Mesenteric fat pad (tissue), 1 donor: ENCODE measurements at places on chromosomes 3 and 15. TPM values are rescaled to one million over a fixed set of nuclear protein-coding genes. Genes with fewer than 3 reads are reported as not detected.

SNX22 gene
- 0.71 TPM for total RNA-seq

VWA5B2 gene
- total RNA-seq, result not detected

PLA2G4D gene
- total RNA-seq, result not detected

C3orf80 gene
- total RNA-seq, result 0.87 TPM

DNA sequence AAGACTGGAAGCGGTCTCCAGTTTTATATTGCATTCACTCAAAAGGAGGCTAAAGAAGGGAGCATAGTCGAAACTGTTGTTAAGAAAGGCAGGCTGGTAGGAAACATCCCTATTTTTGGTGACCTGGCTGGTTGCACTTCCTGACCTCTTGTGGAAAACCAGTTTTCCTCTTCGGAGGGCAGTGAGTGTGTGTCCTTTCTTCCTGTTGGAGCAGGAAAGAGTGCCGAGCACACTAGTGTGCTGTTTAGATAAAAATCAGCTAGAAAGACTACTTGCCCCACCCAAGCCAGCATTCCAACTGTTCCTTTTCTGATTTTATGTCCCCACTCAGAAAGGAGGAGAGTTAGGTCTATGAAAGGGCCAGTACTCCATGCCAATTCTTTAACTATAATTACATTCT is 65.1 kb upstream of the CCR4 start:
- DNase-seq, result no peak

DNA sequence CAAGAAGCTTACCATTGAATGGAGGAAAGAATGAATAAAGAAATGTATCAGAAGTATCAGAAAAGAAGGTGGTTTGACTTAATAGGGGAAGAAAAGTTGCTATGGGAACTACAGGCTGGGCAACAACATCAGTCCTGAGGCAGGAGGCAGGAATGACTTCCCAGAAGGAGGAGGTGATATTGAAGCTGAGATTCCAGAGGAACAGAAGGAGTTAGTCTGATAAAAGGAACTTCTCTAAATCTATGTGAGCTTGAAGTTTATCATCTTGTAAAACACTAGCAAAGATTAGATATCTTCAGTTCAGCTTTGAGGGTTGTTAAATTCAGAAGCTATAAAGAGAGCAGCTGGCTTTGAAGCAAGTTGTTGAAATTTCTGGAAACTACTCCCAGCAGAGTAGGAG is 213.3 kb upstream of the THRB start:
- no peak for DNase-seq

GRCh38 chr3:10783360-10784351 is 32.4 kb upstream of the SLC6A11 start:
- no peak for DNase-seq

- no peak for DNase-seq
These were observed 387.8 kb upstream of the THBS1 start for GRCh38 chr15:39192979-39193560.

GRCh38 chr3:189554868-189555557 is 76.2 kb upstream of the TP63 start:
- DNase-seq, result no peak

DNA sequence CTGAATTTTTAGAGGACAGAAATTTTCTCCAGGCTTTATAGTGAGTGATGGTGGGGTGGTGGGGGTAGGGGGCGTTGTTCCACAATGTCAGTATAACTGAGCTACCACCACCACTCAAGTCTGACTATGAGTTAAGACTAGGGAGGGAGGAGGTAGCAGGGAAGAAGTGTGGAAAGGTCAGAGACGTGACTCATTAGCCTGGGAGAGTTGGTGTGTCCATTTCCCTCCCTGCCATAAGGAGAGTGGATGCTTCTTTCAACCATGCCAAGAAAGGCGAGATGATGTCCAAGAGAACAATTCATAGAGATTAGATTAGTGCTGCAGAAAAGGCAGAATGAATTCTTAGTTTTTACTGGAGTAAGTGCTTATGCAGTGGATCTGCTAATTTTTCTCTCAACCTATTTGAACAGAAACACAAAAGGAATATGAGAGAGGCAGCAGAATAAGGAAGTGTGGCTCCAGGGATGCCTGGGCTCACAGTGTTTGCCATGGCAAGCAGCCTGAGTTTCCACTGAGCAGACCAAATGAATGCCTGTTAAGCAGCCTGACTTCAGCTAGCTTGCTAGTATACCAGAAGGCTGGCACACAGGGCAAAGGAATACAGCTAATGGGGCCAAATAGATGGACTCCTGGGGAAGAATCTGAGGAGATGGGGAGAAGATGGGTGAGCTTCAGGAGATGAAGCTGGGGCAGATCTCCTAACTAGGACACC is 708.9 kb downstream of the NTRK3 start:
- DNase-seq, result no peak

GRCh38 chr3:167700046-167700445 is 34.6 kb downstream of the PDCD10 start:
- no peak for DNase-seq

DNA sequence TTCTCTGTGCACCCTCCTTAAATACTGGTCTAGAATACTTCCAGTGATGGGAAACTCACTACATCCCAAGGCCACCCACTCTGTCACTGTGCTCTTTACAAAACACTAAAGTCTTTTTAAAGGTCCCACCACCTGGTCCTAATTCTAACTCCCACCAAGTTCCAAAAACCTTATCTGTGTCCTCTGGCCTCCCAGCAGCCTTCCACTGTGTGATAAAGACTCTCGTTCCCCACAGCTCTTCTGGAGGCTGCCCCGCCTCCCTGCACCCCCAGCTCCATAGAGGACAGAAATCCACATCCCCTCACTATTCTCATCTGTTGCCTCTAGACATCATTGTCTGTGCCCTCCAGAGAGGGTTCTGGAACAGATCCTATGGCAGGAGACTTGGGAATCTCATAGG is 276.4 kb downstream of the FAM43A start:
- DNase-seq, result no peak

- DNase-seq, result no peak
These were observed 341.3 kb upstream of the DPPA4 start for GRCh38 chr3:109678600-109678999.

GRCh38 chr15:27683121-27683520 is 416.0 kb downstream of the OCA2 start:
- DNase-seq, result no peak

DNA sequence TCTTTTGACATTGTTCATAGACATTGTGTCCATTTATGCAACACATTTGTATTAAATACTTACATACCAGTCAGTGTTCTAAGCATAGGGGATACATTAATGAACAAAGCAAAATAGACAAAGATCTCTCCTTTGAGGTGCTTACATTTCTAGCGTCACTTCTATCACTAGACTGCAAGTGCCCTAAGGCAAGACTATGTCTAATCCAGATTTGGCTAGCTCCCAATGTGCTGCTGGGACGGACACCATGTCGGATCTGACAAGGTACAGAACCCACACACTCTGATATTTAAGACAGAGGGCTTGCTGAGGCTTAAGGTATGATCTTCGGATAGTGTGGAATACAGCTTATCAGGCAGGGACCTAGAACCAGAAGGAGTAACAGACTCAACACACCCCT is 41.4 kb downstream of the MYLK start:
- DNase-seq, result no peak

DNA sequence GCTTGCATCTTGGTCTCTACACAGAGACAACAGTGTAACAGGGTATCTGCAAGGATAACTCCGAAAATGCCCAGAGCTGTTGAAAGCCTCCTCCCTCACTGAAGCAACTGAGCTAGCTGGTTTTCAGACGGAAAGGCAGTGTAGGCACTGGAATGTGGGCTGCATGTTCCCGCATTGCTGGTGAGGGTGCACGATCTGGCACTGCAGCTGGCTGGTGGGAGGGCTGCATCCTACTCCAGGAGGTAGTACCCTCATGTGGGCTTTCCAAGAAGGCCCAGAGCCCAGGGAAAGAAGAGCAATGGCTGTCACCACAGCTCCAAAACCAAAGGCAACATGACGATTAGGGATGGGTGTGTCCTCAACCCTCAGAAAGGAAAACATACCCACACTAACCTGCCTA is 28.7 kb upstream of the RPS17 start:
- no peak for DNase-seq

GRCh38 chr15:58189148-58189811 is 51.1 kb downstream of the AQP9 start:
- no peak for DNase-seq

- DNase-seq, result no peak
These were observed 75.0 kb downstream of the AGBL1 start for GRCh38 chr15:86154705-86155104.
